ENCODE measurements at places on chromosomes 4 and X.

- H3K4me1 ChIP-seq = no peaks in the 10 kb centered on the region
- DNase-seq = no peak
- no peaks in the 10 kb centered on the region for H3K36me3 ChIP-seq
- H3K4me3 ChIP-seq = no peak overlapping the region
- H3K27ac ChIP-seq = no peak overlapping the region
- no peaks in the 10 kb centered on the region for H3K27me3 ChIP-seq
Measured at GRCh38 chr4:118087366-118087765, 53.1 kb downstream of the NDST3 start.

GRCh38 chr4:168708108-168708507, 211.3 kb downstream of the PALLD start:
- H3K27ac ChIP-seq = no peak overlapping the region
- H3K36me3 ChIP-seq = no peaks in the 10 kb centered on the region
- no peak for DNase-seq
- H3K4me3 ChIP-seq = no peak overlapping the region
- H3K27me3 ChIP-seq = no peaks in the 10 kb centered on the region

DNA sequence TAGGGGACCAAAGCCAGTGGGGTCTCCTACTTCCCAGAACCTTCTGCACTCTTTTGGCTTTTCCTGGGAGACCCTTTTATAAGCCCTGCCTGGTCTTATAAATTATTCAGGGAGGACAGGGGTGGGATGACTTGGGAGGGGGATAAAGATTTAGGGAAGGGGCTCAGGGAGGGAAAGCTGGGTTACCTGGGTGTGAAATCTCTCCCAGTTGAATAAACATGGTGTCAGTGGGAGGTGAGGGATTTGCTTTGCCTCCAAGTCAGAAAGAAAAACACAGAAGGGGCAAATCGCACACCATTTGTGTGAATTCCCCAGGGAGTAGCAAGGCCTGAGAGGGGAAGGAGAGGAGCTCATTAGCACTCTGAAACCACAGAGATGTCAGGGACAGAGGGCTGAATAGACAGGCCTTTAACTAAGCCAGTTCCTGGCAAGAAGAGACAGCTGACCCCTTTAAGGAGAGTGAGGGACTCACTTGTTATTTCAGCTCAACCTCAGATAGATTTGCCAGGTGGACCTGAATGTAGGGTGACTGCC, at the start of gene RIPPLY1:
TSS of gene RIPPLY1 (minus strand) at position 51 of the 534 bp plus-strand sequence. CDS start 54 bp downstream, outside the sequence.
- H3K36me3 ChIP-seq = no peaks in the 10 kb centered on the region
- no peaks in the 10 kb centered on the region for H3K4me1 ChIP-seq
- H3K4me3 ChIP-seq = no peak within 1 kb of the TSS
- no peaks in the 10 kb centered on the region for H3K27me3 ChIP-seq
- H3K27ac ChIP-seq = no peak within 1 kb of the TSS

- H3K27me3 ChIP-seq = no peaks in the 10 kb centered on the region
- H3K27ac ChIP-seq = no peak overlapping the region
- DNase-seq = no peak
- no peaks in the 10 kb centered on the region for H3K36me3 ChIP-seq
- no peak overlapping the region for H3K4me3 ChIP-seq
Measured at GRCh38 chrX:135416546-135416945, 5.2 kb upstream of the SMIM10L2A start.

GRCh38 chr4:34187056-34187455, 2057.3 kb downstream of the ARAP2 start:
- DNase-seq = no peak
- H3K27ac ChIP-seq = no peak overlapping the region
- no peaks in the 10 kb centered on the region for H3K4me1 ChIP-seq
- no peak overlapping the region for H3K4me3 ChIP-seq
- no peaks in the 10 kb centered on the region for H3K27me3 ChIP-seq
- no peaks in the 10 kb centered on the region for H3K36me3 ChIP-seq

- no peak overlapping the region for H3K4me3 ChIP-seq
- DNase-seq = no peak
- no peaks in the 10 kb centered on the region for H3K27me3 ChIP-seq
- peaks cover 32% of the 10 kb centered on the region for H3K36me3 ChIP-seq
Measured at GRCh38 chr4:55098456-55099204, 26.8 kb downstream of the KDR start.

GRCh38 chr4:150769248-150769647, 187.3 kb downstream of the MAB21L2 start:
- no peak for DNase-seq
- H3K36me3 ChIP-seq = no peaks in the 10 kb centered on the region
- no peak overlapping the region for H3K4me3 ChIP-seq

DNA sequence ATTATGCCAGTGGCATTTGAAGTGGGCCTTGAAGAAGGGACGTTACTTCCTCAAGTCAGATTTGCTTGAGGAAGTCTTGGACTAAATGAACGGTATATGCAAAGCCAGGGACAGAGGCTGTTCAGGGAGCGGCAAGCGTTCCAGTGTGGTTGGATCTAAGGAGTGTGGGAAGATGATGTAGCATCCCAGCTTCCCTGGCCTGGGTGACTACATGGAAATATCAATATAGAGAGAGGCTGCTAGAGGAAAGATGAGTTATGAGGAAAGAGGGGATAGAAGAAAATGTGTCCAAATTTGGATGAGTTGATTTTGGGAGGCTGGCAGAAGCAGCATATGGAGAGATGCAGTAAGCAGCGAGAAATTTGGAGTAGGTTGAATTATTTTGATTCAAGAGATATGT, 432.5 kb upstream of the TENM3 start:
- H3K27me3 ChIP-seq = no peaks in the 10 kb centered on the region
- H3K27ac ChIP-seq = no peak overlapping the region
- H3K4me1 ChIP-seq = no peaks in the 10 kb centered on the region
- DNase-seq = no peak
- H3K4me3 ChIP-seq = no peak overlapping the region

DNA sequence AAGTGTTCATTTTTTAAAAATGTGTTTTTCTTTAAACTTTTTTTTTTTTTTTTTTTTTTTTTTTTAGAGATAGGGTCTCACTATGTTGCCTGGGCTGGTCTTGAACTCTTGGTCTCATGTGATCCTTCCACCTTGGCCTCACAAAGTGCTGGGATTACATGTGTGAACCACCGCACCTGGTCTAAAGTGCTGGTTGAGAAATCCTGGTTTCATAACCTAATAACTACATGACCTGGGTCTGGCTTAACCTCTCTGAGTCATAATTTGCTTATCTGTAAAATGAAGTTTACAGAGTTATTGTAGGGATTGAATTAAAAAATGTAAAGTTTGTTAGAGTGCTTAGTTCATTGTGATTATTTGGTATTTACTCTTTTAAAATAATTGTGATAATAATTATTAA, 5.2 kb downstream of the HSD17B13 start:
- H3K27ac ChIP-seq = no peak overlapping the region
- H3K36me3 ChIP-seq = peaks cover 4% of the 10 kb centered on the region
- no peak for DNase-seq
- no peak overlapping the region for H3K4me3 ChIP-seq

DNA sequence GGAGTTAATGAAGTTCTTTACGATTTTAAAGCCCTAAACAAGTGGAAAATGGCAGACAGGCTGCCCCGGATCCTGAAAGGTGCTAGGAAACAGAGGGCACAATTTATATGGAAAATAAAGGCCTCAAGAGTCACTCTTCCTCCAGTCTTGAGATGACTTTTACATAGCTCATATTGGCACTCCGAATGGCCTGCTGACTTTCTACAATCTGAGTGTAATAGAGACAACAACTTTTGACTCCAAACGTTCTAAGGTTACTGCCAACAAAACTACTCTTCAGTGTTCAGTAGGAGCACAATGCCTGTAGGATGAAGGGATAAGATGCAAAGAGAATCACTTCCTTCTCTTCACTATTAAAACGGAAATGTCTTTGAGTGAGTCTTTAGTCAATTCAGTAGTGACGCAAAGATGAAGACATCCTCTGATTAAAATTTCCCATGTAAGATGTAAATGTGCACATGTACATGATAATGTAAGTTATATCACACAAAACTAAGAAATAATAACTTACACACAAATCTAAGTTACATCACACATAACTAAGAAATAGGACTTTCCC, 40.5 kb downstream of the VEGFC start:
- no peaks in the 10 kb centered on the region for H3K36me3 ChIP-seq
- H3K27ac ChIP-seq = no peak overlapping the region
- no peak for DNase-seq
- H3K4me3 ChIP-seq = no peak overlapping the region
- H3K27me3 ChIP-seq = no peaks in the 10 kb centered on the region

DNA sequence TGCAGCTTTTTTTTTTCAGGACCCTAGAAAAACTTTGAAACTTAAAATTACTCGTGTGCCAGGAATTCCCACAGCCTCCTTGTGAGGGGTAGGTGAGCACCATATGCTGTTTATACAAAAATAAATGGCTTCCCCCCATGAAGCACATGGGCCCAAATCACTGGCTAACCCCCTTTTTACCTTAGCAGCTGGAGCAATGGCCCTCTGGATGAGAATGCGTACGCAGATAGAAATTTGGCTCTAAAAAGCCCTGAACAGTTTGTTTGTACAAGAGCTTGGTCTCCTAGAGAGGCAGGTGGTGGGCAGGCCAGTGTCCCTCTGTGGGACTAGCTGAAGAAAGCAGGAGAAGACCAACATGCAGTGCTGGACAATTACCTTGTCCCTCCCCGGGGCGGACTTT, 76.5 kb downstream of the SLC9A6 start:
- no peak overlapping the region for H3K27ac ChIP-seq
- H3K36me3 ChIP-seq = no peaks in the 10 kb centered on the region
- no peak overlapping the region for H3K4me3 ChIP-seq
- no peaks in the 10 kb centered on the region for H3K4me1 ChIP-seq

DNA sequence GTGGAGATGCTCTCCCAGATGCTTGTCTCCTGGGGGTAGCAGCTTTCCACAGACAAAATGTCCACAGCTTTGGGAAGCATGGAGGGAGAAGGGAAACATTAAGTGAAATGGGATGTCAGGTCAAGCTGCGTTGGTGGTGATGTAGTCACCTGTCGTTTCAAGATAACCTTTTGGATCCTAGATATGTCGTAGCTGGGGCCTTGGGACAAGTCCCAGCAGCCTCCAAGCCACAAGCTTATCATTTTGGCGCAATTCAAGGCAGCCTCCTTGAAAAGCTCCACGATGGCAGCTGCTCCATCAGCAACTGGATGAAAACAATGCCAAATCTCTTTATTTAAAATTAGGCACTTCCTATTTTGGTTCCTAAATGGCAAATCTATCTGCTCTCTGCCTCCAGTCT, 52.0 kb downstream of the RTL9 start:
- no peaks in the 10 kb centered on the region for H3K4me1 ChIP-seq
- no peak for DNase-seq
- no peaks in the 10 kb centered on the region for H3K36me3 ChIP-seq
- no peak overlapping the region for H3K27ac ChIP-seq
- no peaks in the 10 kb centered on the region for H3K27me3 ChIP-seq

- H3K36me3 ChIP-seq = no peaks in the 10 kb centered on the region
- DNase-seq = no peak
- peaks cover 7% of the 10 kb centered on the region for H3K4me1 ChIP-seq
- H3K27me3 ChIP-seq = no peaks in the 10 kb centered on the region
- H3K4me3 ChIP-seq = no peak overlapping the region
Measured at GRCh38 chr4:48633657-48634056, 143.6 kb downstream of the ZAR1 start.

DNA sequence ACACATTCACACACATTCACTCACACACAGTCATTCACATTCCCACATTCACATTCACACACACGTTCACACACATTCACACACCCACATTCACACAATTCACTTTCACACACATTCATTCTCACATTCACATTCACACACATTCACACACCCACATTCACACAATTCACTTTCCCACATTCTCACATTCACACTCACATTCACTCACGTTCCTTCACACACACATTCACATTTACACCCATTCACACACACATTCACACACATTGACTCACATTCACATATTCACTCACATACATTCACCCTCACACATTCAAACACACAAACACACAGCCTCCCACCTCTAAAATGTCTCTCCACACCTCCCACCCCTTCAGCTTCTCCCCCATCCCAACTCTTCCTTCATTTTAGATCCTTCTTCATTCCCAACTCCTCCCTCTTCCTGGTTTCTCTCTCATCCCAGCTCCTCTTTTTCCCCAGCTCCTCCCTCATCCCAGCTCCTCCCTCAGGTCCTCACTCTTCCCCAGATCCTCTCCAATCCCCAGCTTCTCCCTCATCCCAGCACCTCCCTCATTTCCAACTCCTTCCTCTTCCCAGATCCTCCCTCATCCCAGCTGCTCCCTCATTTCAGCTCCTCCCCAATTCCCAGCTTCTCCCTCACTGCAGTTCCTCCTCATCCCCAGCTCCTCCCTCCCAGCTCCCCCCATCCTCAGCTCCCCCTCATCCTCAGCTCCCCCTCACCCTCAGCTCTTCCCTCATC, 111.0 kb downstream of the FAM53A start:
- no peaks in the 10 kb centered on the region for H3K36me3 ChIP-seq
- no peaks in the 10 kb centered on the region for H3K27me3 ChIP-seq

DNA sequence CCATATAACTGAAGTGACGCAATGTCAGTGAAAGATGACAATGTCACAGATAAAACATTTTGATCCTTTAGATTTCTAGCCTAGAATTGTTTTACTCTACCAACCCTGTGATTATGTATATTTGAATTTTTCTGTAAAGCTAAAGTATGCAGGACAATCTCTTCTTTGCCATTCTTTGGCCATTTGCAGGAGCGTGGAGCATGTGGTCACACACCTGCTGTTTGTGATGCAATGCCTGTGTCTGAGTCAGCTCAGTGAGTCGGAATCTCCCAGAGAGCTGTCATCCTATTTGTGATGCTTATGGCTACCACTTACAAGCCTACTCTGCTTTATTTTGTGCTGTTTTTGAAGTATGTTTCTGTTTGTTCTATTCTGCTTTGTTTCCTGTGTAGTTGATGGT, 214.5 kb downstream of the NAF1 start:
- no peaks in the 10 kb centered on the region for H3K36me3 ChIP-seq
- no peak overlapping the region for H3K27ac ChIP-seq
- no peak for DNase-seq
- no peak overlapping the region for H3K4me3 ChIP-seq

GRCh38 chr4:184421533-184422155, 52.7 kb downstream of the IRF2 start:
- H3K27ac ChIP-seq = no peak overlapping the region
- H3K4me1 ChIP-seq = peaks cover 38% of the 10 kb centered on the region
- no peaks in the 10 kb centered on the region for H3K27me3 ChIP-seq

DNA sequence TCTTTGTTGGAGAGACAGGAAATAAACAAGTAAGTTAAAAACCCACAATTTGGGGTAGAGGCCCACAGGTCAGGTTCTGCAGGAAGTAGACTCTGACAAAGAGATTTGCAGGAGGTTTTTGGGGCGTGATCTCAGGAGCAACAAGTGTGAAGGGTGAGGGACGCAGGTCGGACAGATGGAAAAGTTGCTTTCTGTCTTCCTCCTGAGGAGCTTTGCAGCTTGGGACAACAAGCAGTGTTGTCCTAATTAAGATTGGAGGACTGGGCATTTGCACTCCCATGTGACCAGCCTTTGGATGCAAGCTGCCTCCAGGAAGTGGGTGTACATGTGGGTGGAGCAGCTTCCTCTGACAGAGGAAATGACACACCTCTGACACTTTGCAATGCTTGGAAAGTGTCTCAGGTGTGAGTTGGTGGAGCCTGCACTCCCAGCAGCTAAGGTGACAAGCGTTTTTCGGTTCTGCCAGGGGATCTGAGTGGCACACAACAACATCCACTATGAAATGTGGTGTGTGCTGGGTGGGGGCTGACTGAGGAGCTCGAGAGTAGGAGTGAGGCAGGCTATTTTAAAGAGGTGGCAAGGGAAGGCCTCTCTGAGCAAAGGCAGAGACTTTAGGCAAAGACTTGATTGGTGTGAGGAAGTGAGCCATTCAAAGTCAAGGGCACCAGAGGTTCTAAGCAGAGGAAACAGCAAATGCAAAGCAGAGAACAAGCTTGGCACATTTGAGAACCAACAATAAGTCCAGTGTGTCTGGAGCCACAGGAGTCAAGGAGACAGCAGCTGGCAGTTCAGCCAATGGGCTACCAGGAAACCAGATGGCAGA, 339.8 kb upstream of the GATB start:
- H3K27ac ChIP-seq = peak overlapping the region; percentile 42
- no peak overlapping the region for H3K4me3 ChIP-seq
- no peaks in the 10 kb centered on the region for H3K4me1 ChIP-seq
- no peaks in the 10 kb centered on the region for H3K36me3 ChIP-seq
- H3K27me3 ChIP-seq = no peaks in the 10 kb centered on the region
- no peak for DNase-seq

All from upper lobe of right lung (tissue), 1 donor.